ENCODE measurements at places on chromosomes 4 and X. TPM values are rescaled to one million over a fixed set of nuclear protein-coding genes. Genes with fewer than 3 reads are reported as not detected.

The UGT2B15 gene
- not detected for total RNA-seq

The APLN gene
- 0.42 TPM for total RNA-seq

The UGT2B17 gene
- total RNA-seq = not detected

The F11 gene
- total RNA-seq = not detected

The USP17L28 gene
- total RNA-seq = not detected

The EDA gene
- total RNA-seq = 5.4 TPM

The NPY5R gene
- total RNA-seq = 0.83 TPM

The HELT gene
- not detected for total RNA-seq

The EPGN gene
- total RNA-seq = not detected

Data from esophagus muscularis mucosa (tissue), 4 donors.